ENCODE measurements at places on chromosomes 2 and 18.

- peak; percentile 31 for DNase-seq
Observed at GRCh38 chr2:173568054-173568453, 213.4 kb downstream of the CDCA7 start.

DNA sequence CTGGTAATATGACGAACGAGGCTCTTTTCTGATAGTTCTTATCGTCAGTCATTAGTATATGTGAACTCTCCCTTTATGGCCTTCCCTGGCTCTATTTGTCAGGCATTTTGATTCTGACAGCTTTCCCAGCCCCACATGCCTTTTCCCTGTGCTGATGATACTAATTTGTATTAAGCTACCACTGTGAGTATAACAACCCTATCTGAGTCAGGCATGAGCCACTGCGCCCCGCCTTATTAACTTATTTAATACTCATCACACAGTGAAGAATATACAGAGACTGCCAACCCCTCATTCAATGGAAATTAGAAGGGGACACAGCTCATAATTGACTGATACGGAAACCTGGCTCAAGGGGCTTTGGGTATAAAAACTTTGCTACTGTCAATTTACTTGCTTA lies 140.0 kb downstream of the NETO1 start:
- no peak for DNase-seq

- no peak for DNase-seq
Observed at GRCh38 chr2:47486841-47487497, 84.0 kb downstream of the MSH2 start.

DNA sequence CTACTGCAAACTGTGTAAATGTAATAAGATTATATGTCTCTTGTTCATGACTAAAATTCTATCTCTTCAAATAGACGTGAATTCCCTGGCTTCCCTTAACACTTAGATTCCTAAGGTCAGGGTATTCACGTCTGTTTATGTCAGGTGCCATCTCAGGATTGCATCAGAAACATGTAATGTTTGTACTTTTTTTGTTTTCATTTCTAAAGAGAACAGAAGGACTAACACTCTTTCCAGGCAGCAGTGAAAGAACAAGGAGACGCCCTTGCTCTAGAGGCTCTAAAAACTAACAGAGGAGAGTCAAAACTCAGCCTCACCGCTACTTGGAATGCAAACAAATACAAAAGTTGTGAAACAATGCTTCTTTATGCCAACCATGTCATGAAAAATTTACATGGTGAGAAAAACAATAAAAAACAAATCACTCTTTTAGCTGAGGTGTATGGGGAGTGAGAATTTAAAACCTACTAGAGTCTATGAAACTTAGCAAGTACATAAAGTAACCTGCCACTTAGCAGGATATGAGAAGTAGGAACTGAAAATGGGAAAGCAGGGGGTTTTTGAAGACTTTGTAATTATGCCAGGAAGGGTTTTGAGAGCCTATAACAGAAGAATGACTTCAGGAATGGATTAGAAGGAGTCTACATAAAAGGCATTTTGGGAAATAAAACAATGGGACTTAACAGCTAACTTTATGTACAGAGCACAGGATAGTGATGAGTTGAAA lies 522.7 kb downstream of the THSD7B start:
- DNase-seq = no peak

GRCh38 chr18:51754566-51754965 lies 557.1 kb upstream of the MEX3C start:
- no peak for DNase-seq

DNA sequence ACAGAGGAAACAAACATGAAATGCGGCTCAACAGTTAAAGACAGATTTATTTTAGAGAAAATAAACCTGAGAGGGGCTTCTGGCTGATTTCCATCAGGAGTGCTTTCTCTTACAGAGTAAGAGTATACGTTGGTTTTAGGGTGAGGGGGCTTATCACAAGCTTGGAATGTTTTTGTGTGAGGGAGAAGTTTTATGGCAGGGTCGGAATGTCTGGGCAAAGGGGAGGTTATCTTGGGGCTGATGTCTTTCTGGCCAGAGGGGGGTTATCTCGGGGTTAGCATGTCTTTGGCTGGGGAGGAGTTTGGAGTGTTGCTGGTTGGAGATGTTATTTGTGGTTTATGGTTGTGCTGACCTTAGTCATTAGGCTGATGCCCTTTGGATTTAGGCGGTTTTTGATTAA lies 22.1 kb downstream of the PTRHD1 start:
- DNase-seq = no peak

DNA sequence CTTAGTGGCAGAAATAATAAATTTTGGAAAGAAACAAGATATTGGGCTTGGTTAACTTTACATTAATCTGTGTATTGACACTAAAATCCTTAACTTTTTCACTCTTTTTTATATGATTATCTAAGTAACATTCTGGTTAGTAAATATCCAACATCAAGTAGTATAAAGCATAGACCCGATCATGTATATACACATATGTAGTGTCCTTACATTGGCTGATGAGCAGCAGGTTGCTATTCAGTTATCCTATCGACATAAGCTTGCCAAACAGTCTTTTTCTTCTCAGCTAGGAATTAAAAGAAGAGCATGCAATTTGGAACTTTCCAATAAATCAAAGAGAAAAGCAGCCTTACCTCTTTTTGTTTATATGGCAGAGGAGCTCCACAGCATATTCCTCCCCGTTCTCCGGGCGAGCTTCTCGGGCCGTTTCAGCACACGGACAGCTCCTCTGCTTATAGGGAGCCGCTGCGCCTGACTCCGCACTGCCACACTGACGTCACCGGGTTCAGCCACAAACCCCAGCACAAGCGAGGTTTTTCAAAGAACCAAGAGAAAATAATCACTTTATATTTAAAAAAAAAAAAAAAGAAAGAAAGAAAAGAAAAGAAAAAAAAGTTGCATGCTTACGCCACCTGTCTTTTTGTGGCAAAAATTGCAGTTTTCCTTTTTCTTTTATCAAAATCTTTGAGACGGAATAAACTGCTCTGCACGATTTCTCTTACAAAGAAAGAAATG lies at the start of gene SCG2:
SCG2 (minus strand) TSS at position 430 of the 735 bp plus-strand sequence. CDS start 3,079 bp downstream, outside the sequence.
- DNase-seq = peak; percentile 85

DNA sequence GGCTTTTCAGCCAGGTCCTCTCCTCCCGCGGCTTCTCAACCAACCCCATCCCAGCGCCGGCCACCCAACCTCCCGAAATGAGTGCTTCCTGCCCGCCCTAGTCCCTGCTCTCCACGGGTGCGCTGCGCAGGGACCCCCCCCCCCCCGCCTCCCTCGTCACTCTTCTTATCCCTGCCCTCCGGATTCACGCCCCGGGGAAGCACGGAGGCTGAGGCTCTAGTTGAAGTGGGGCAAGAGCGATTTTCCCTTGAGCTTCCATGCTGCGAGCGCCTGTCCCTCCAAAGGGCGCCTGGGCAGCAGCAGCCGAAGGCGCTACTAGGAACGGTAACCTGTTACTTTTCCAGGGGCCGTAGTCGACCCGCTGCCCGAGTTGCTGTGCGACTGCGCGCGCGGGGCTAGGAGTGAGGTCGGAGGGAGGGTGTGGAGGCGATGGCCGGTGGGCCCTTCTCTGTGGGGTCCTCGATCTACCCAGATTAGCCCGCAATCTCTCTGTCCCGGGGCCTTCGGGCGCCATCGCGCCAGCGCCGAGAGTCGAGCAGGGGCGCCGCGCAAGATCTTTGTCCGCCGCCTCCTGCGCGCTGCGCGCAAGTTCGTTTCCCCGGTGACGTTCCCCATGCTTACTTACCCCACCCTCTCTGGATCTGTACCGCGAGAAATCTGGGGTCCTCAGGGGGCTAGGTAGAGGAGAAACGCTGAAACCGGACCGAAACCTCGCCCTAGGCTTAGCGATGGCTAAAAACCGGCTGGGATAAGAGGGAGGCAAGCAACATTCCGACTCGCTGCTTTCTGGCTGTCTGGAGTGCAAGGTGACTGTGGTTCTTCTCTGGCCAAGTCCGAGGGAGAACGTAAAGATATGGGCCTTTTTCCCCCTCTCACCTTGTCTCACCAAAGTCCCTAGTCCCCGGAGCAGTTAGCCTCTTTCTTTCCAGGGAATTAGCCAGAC lies 677 bp downstream of the GAD1 start:
- DNase-seq = no peak

DNA sequence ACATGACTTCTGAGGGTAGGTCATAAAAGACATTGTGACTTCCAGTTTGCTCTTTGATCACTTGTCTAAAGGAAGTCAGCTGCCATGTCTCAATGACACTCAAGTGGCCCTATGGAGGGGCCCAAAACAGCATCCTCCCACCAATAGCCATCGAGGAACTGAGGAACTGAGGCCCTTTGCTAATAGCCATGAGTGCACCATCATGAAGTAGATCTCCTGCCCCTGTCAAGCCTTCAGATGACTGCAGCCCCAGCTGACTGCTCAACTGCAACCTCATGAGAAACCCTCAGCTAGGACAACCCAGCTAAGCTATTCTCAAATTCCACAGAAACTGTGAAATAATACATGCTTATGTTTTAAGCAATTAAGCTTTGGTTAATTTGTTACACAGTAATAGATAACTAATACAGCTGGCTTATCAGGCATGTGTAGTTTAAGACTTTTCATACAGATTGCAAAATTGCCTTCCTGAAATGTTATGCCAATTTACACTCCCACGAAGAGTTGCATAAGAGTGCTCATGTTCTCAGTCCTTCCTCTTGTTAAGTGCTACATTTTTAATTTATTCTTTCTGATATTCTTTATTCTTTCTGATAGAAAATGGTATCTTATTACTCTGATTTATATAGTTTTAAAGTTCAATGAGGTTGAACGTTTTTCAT lies 105.6 kb upstream of the NDUFV2 start:
- no peak for DNase-seq

DNA sequence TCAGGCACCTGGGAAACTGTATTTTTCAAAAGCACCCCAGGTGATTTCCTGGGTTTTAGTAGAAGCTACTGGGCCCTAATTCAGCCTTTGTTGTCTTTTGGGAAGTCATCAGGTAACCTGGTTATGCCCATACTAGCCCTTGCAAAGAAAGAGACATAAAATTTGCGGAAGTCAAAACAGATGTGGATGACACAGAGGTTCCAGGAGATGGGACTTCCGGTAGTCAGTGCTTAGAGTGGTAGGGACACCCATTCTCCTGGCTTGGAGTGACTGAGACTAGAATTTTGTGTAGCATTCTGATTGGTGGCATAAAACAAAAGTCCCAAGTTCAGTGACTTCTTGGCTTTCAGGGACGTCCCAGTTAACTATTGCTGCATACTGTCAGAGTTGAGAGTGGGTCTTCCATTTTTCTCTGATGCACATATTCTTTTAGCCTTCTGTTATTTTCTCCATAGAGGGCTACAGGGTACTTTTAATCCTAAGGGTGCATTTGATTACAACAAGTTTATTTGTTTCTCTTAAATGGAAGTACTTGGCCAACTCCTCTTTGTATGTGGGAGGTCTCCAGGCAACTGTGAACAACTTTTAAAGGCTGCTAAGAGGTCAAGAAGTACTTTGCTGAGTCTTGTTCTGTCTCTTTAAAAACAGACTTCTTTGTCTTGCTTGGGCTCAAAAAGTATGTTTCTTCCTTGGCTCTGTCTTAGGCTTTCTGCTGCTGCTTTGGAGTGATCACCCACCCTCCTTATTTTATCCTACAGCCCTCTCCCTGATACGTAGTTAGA lies 8.8 kb downstream of the NAB1 start:
- DNase-seq = no peak

DNA sequence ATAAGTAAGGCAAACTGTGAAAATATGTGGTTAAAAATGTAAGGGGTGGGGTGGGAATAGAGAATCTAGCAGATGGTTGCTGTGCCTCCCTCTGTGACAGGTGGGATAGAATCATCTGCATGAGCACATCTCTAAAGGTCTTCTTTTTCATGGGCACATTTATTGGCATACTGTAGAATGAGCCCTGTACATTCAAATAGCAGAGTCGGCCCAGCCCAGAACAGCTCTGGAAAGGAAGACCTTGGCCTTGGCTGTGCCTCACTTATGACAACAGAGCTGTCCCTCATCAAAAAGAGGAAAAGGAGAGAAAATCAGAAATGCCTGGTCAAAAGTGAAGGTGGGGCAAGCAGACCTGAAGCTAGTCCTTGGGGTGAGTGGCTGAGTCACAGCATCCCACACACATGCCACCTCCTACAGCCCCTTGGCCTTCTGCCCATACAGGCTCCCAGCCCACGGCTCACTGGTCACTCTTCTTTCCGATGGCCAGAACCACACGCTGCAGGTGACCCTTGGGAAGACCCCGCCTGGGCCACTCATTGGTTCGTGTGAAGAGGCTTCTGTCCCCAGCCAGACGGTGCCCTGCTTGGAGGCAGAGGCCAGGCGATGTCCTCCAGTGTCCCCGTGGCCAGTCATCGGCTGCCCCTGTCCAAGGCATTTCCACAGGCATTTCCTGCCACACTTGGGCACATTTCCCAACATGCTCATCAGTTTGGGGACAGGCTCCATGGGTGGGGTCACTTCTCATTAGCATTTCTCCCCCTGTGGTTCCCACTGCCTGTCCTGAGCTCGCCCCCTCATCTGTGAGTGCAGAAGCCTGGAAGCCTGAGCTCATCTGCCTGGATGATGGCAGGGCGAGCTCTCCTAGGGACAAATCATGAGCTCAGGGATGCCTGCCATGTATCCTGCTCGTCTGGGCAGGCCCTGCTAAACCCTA lies 113.6 kb downstream of the MCFD2 start:
- DNase-seq = peak; percentile 70

- no peak for DNase-seq
Observed at GRCh38 chr2:106700616-106701015, 185.4 kb downstream of the ST6GAL2 start.

DNA sequence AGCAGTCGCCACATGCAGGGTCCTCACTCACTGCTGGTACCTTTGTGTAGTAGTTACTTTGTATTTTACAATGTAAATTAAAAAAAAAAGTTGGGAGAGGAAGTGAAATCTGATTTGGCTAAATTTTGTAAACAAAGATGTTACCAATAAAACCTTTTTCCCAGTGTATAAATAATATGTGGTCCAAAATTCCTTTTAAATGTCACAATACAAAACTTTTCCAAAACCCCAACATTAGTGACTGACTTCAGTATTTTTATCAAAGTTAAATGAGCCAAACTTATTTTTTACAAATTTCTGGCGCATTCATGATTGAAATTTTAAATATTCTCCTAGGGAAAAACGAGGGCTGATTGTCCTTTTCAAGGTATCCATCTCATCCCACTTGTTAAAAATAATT lies 239.9 kb downstream of the AGAP1 start:
- DNase-seq = no peak

- DNase-seq = no peak
Observed at GRCh38 chr18:47143153-47143552, 7.1 kb downstream of the HDHD2 start.
